ENCODE measurements at places on chromosomes 2 and 18.

- DNase-seq: no peak
Observed at GRCh38 chr2:26636935-26637334, 4.2 kb downstream of the CIB4 start.

DNA sequence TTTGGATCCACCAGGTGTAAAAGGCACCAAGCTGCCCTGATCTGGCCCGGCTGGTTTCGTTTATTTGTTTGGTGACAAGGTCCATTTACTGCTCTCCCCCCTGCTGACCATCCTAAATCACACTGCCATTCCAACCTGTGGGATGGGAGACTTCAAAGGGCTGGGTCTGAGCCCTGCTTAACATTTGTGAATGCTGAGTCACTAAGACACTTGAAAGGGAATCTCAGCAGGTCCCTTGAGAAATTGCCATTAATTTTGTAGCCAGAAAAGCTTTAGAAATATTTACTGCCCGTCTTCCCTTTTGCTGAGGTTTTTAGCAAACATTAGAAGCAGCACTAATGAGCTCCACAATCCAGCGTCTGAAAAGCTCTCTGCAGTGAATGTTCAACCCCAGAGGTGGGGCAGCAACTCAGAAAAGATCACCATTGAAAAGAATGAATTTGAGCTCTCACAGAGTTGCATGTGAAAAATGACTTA is 133.8 kb downstream of the ARL4C start:
- no peak for DNase-seq

DNA sequence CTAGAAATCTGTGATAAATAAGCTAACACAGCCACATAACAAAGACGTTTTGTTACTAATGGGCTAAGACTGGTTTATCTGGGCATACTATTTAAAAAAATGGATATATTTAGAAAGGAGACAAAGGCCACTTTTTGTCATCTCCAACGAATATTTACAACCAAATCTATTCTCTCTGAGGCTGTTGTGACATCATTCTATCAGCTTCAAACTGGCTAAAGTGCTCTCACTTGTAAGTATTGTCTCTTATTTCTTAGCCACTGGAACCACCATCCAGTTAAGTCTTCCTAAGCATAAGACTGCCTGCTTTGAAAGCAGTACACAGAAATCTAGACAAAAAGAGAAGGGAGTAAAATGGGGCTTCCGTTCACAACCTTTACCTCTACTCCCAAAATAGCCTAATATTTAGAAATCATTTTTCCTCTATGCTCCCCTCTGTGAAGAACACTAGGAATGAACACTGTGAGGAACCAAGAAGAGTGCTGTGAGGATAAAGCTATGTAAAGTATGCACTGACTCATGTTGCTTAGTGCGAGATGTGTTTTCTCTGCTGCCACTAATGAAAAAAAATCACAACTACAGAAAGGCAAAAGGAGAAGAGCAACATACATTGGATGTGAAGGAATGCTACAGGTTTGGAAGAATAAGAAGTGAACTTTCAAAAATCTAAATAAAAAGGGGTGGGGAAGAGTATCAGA is 264.1 kb downstream of the EXOC6B start:
- no peak for DNase-seq

DNA sequence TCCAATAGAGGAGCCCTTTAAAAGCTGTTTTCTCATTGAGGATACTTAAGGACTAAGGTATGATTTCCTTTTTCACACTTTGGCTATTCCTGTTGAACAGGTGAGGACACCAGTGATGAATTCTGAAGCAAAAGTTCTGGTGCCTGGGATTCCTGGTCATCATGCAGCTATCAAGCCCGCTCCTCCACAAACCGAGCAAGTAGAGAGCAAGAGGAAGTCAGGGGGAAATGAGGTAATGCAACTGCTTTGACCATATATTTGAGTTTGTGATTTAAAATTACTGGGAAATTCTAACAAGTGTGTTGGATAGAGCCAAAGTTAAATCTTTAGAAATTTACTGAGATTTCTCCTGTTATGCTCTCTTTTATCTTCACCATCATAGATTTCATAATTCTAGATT is 33.0 kb downstream of the WDR43 start:
- DNase-seq: no peak

GRCh38 chr2:219766658-219767057 is 139.2 kb downstream of the SLC4A3 start:
- DNase-seq: no peak

- no peak for DNase-seq
Observed at GRCh38 chr2:95390881-95391321, 11.6 kb upstream of the FAHD2A start.

DNA sequence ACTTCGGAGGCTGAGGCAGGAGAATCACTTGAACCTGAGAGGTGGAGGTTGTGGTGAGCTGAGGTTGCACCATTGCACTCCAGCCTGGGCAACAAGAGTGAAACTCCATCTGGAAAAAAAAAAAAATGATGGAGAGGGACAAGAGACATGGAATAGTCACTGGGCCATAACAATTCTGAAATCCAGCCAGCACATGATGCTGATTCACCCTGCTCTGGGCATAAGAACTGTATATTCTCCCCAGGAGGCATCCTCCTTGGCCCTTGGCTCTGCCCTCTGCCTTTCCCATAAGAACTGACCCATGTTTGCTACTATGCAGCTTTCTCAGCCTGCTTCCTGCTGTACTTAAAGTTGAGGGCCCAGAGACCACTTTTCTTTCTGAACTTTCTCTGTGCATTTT is 297.7 kb downstream of the GBX2 start:
- DNase-seq: no peak

- no peak for DNase-seq
Observed at GRCh38 chr2:61980758-61981157, 75.3 kb downstream of the COMMD1 start.

- no peak for DNase-seq
Observed at GRCh38 chr2:170227507-170227947, 49.6 kb downstream of the MYO3B start.

DNA sequence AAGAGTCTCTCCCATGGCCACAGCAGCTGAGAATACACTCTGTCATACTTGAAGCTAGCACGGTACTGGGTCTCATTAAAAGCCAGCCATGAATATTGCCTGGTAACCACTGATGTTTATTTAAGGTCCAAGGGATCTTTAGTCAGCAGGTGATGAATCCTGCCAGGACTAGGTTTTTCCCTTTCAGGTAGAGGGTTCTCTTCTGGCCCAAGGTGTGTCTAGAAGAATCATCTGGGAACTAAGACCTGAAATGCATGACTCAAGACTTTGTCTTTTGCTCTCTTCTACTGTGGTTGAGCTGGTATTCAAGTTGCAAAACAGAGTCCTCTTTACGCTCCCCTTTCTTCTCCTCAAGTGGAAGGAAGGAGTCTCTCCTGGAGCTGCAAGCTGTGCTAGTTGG is 400.5 kb upstream of the FSIP2 start:
- no peak for DNase-seq

DNA sequence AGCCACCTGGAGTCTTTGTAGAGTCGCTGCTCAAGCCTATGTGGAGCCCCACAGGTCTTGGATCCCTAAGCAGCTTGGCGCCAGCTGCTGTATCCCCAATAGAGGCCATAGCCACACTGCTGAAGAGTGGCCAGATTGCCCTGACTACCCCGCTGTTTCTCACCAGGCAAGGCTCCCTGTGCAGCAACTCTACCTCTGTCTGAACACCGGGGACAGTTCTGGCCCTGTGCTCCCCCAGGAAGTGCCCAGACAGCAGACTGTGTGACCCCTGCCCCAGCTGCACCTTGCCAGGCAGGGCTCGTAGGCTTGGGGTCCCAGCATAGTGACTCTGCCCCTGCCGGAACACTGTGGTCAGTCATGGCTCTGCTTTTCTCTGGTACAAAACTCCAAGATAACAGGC is 53.5 kb upstream of the GALNT13 start:
- no peak for DNase-seq

GRCh38 chr2:121454549-121455090 is 76.1 kb upstream of the RNU4ATAC start:
- no peak for DNase-seq

GRCh38 chr2:232689152-232689910 is 7.8 kb upstream of the GIGYF2 start:
- no peak for DNase-seq

All from stromal cell of bone marrow (primary cell).